Glutamatergic neuron (in vitro differentiated cells): ENCODE measurements at places on chromosomes 16 and 17.

DNA sequence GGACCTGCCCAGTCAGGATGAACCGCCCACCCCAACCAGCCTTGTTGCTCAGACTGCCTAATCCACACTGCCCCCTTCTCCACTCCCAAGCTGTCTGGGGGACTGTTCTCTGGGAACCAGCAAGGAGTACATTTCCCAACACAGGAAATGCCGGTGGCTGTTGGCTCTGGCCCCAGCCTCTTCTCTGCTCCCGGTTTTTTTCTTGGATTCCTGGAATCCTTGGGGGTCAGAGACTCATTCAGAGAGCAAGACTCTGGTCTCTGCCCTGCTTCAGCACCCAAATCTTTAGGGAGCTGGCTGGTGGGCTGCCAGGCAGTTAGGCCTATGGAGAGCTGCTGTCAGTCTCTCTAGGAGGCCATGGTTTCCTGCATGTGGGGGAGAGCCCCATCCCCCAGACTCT, 10.8 kb upstream of the MTMR4 start:
- no peak for DNase-seq

DNA sequence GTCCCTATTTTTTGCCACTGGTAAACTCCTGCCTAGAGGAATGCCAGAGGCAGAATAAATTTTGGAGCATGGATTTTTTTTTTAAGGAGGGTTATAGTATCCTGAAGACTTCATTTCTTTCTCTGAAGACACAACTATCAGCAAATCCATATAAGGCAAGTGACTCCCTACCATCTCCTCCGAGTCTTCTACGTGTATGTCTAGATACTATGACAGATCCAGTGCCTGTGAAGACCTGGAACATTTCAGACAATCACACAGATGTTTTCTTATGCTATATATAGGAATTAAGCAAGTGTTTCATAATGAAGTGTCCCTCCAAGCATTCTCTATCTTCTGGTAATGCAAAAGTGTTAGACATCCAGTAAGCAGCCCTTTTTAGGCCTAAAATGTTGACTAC, 255.5 kb upstream of the TBX2 start:
- no peak for DNase-seq

DNA sequence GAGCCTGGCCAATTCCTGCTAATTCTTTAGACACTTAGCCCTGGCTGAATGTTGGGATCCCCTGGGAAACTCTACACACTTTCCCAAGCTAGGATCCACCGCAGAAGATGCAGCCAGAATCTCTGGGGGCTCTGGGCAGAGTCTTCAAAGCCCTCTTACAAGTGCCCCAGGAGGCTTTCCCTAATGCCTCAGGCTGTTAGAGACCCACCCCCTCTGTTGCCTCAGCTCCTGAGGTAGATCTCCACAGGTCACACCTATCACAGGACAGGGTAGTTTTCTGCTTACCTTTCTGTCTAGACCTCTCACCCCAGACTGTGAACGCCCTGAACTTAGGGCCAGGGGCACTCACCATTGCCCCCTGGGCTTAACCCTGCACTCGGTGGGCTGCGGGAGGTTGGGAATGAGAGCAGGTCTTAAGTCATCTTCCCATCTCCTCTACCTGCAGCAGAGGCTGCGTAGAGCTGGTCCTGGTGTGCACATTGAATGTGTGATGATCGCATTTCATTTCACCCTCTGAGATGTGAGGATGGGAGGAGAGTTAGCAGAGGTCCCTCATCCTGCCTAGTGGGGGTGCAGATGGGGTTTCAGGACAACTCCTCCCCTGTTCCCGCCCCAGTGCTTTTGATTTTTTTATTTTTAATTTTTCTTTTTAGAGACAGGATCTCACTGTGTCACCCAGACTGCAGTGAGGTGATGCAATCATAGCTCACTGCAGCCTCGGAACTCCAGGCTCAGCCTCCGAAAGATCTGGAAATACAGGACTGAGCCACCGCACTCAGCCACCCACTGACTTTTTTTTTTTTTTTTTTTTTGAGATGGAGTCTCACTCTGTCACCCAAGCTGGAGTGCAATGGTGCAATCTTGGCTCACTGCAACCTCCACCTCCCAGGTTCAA, 89.0 kb upstream of the LHX1 start:
- DNase-seq, result no peak

GRCh38 chr17:17043461-17044271, 1.4 kb downstream of the MPRIP start:
- DNase-seq, result peak; percentile 60

- DNase-seq, result peak; percentile 35
Measured at GRCh38 chr16:67029254-67030096, 526 bp downstream of the CBFB start.

DNA sequence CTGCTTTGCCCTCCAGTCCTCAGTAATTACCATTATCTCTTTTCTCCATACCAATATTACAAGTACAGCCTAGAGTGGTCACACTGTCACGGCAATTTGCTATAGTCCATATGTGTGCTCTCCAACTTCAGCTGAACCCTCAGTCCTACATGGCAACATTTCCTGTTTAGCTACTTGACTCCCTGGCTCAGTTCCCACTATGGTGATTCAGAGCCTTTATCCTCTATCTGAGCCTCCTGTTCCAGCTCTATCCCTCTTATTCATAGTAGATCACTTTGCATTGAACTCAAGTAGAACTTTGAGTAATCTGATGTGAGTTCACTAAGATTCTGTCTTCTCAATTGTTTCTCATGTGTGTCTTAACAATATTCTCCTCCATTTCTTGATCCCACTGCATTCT, 43.7 kb upstream of the GOSR1 start:
- no peak for DNase-seq

GRCh38 chr17:49473900-49474751, 21.0 kb upstream of the NGFR start:
- DNase-seq, result no peak

DNA sequence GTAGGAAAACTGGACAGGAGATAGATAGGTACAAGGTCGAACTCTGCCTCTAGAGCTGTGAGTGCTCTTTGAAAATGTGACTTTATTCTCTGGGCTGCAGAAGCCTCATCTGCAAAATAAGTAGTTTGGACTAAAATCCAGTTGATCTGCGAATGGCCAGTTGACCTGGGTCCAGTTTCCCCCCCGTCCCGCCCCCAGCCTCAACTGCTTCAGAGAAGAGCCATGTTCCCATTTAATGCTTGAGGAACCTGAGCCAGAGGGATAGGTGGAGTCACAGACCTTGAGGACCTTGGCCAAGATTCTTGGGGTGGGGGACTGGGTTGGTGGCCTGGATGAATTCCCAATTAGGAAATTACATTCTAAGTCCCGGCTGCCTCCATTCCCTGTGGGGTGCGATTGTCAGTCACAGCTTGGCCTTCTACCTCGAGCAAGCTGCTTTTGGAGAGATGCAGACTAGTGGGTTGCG, 14.1 kb downstream of the TBX2 start:
- no peak for DNase-seq

DNA sequence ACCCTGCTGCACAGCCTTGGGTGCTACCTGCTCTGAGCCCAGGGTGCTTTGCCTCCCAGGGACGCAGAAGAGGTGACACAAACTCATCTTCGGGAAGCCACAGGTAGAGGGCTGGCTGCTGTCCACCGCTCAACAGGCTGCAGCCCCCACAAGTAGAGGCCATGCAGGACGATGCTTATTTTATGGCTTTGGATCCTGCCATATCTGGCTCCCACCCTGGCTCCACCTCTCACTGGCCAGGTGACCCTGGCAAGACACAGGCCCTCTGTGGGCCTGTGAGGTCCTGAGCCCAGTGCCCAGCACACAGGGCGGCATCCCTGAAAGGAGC, 11.3 kb upstream of the BCAR1 start:
- no peak for DNase-seq

- no peak for DNase-seq
Measured at GRCh38 chr17:49779156-49779738, 9.2 kb upstream of the KAT7 start.

GRCh38 chr16:89445166-89445565, 45.2 kb downstream of the ANKRD11 start:
- no peak for DNase-seq

DNA sequence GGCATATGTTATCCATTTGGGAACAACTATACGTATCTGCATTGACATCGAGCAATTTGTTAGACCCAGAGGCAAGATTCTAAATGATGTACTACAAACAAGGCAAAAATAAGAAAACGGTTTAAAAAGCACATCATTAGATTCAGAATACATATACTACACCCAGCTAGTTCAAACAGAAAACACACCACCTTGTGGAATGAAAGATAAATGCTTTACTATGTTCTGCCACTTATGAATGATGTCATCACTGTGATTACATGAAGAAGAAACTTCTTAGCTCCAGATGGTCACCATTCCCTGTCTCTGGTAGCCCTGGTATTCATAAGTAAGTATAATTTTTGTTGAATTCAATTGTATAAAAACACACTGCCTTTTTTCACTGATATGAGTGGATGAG, 7.8 kb downstream of the NACA2 start:
- DNase-seq, result no peak

DNA sequence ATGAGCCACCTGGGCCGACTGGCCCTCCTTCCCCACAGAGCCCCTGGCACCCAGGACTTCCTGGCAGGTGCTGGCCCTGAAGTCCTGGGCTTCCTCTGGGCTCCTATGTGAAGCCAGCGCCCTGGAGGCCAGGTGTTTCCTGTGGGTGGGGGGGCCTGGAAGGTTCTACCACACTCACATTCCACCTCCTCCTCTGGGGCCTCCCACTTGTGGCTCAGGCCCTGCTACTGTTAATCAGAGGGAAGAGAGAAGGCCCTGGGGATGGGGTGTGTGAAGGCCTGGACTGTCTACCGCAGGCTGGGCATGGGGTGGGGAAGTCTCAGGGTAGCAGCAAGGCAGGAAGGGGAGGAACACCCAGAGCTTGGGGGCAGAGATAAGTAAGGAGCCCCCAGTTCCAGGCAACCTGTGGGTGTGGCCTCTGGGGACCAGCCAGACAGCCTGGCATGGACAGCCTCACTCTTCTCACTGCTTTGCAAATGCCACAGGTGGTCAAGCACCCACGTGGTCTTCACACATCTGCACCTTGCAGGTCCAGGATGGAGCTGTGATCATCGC, 111.9 kb upstream of the TNRC6C start:
- no peak for DNase-seq

DNA sequence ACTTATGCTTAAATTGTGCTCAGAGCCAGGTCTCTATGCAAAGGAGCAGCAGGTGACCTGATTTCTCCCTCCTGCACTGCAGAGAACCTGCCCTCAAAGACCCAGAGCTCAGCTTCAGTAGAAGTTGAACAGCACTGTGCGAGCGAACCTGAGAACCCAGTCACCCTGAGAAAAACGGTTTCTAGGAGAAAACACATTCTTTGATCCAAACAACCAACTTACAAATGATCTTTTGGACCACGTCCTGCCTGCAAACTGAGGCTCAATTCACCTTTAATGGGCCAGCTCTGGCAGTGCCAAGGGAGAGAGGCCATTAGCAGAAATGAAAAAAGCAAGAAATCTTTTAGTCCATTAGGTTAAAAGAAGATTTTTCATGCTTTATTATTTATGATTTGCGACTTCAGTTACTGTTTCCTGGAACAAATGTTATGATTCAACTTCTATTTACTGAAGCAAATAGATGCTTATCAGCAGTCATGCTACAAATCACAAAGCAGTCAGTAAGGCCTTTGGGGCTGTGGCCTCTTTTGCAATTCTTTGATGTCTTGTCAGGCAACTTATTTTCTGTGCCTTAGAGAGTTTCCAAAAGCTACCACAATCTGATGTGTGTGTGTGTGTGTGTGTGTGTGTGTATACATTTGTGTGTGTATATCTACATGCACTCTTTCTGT, 65.7 kb upstream of the LRRC37A3 start:
- no peak for DNase-seq

DNA sequence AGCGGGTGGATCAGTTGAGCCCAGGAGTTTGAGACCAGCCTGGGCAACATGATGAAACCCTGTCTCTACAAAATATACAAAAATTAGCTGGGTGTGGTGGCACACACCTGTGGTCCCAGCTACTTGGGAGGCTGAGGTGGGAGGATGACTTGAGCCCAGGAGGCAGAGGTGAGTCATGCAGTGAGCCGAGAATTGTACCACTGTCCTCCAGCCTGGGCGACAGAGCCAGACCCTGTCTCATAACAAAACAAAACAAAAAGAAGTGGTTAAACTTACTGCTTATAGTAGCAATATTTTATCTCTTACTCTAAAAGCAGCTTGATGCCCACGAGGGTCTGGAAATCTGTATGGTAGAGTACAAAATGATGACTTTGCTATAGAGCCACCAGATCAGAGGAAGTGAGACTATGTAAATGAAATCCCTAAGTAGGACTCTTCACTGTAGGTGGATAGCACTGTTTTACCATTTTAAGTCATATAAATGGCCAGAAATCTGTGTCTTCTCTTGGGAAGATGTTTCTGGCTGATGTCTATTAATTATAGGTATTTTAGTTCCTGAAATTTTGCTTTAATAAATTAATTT, 60.4 kb upstream of the MRC2 start:
- DNase-seq, result no peak

DNA sequence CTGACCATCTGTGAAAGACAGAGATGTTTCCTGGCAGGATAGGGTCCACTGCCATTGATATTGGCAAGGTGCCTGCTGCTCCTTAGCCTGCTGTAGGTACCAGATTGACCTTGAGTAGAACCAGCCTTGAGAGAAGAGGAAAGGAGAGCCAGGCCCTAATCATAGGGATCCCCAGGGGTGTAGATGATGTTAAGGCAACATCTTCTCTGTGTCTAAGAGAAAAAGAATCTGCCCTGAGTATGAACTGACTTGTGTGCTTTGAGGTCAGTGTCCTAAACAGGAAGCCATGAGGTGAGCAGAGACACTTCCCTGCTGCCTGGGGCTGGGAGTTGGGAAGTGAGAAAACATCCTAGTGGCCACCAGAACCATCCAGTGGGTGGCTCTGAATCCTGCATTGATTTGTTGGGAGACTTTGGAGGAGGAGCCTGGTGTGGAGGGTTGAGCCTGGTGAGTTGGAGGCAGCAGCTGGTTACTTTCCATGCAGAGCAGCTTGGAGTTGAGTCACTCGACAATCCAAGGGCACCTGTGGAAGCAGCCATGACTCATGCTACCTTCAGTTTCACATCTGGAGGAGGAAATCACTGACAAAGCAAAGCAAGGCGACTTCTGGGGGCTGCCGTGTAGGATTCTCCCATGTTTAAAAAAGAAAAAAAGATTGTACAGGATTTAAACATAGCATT, 47.8 kb downstream of the BMERB1 start:
- peak; percentile 20 for DNase-seq

GRCh38 chr16:3762107-3762750, 44.9 kb upstream of the TRAP1 start:
- no peak for DNase-seq

- DNase-seq, result no peak
Measured at GRCh38 chr17:67718325-67718941, 697 bp downstream of the NOL11 start.

- no peak for DNase-seq
Measured at GRCh38 chr17:12178644-12179330, 158.1 kb downstream of the MAP2K4 start.

DNA sequence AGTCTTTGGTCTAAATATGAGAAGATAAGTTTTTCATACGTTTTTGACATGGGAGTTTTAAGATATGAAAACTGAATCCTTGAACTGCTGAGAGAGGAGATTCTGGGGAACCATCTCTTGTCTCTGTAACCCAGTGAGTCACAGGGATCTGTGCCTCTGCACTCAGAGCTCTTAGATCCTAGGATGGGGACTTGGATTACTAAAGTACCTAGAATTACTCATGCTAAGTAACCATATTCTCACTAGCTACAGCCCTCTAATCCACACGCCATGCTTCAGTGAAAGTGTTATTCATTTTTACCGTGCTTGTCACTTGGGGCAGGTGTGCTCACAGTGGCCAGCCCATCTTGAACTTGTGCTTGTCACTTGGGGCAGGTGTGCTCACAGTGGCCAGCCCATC, 2.0 kb downstream of the MRM3 start:
- no peak for DNase-seq

- DNase-seq, result no peak
Measured at GRCh38 chr16:83138976-83139690, 512.4 kb downstream of the CDH13 start.

GRCh38 chr17:3695723-3696411, at the start of gene P2RX5:
Gene P2RX5 (minus strand): TSS chr17:3696155. CDS start chr17:3696005, 150 bp downstream.
- peak; percentile 40 for DNase-seq
